Cardiac atrium fibroblast (primary cell): ENCODE measurements at places on chromosomes 3 and 15. TPM values are rescaled to one million over a fixed set of nuclear protein-coding genes. Genes with fewer than 3 reads are reported as not detected.

The PLA2G4E gene
- total RNA-seq = not detected in 2 replicates

The CHRNA3 gene
- not detected in 2 replicates for total RNA-seq

The IL16 gene
- total RNA-seq = 1.1 and 2.2 TPM in 2 replicates

The OGG1 gene
- 9.2 and 16.7 TPM in 2 replicates for total RNA-seq

The LIPH gene
- 5.2 and 6.5 TPM in 2 replicates for total RNA-seq

The BSN gene
- 0.16 and 0.36 TPM in 2 replicates for total RNA-seq

The GHSR gene
- not detected in 2 replicates for total RNA-seq

The BDH1 gene
- total RNA-seq = 1.9 and 5.2 TPM in 2 replicates

The ZPLD1 gene
- total RNA-seq = not detected in 2 replicates

The SLC25A36 gene
- 57.5 and 59.9 TPM in 2 replicates for total RNA-seq

The KBTBD8 gene
- total RNA-seq = 0.97 and 2.0 TPM in 2 replicates
